ENCODE measurements at places on chromosomes 12 and 14.
A peak's percentile ranks its signal among the peaks of the same experiment; 100 is the strongest.

DNA sequence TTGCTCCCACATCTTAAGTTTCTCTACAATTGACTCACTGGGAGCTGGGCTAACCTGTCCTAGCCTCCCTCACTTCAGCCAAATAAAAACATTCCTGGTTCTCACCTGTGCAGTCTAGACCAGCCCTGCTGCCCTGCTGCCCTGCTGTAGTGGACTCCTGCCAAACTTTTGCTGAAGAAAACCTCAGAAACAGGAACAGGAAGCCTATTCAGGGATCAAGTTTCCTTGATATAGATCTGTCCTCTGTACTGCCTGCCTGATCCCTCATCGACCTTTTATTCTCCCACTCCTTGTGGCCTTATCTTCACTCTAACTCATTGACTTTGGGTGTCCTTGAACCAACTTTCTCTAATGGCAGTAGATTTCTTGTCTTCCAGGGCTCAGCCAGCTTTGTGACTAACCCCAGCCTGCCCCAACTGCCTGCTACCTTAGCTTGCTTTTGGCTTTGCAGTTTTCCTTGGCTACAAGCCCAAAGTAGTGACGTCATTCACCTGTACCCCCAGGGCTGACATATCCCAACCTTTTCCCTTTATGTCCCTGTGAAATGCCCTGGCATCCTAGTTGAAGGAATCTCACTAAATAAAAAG, 234.8 kb downstream of the DUSP6 start:
- no peak for DNase-seq

DNA sequence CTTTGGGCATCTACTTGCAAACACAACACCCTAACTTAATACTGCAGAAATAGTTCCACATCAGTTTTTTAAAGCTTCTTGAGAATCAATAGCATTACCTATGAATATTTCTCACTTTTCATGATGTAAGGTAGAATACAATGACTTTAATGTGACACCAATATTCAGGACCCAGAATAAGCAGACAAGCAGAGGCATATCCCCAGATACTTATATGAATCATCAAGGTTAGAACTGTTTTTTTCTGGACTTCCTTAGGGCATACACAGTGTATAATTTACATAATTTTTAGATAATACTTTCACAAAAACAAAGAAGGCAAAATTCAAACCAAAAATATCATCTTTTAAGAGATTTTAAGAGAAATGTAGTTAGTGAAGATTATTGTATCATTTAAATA, 885.8 kb downstream of the FSCB start:
- DNase-seq = no peak

DNA sequence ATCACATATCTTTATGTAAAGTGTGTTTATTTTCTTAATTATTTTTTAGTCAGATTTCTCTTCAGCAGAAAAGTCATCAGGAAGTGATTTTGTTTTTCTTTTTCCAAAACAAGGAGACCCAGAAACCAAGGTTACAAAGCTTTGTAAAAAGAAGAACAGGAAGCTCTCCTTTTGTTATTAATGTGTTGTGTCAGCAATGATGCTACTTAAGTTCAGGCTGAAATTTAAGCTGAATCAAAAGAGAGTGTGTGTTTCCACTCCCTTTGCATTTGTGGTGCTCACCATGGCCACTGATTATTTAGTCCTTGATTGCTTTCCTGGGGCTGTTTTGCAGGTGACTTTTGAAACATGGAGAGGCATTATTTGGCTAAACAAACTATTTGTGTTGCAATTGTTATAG, 155.3 kb upstream of the ATP2B1 start:
- DNase-seq = peak; percentile 17

GRCh38 chr14:30114051-30114450, 186.4 kb upstream of the PRKD1 start:
- no peak for DNase-seq

DNA sequence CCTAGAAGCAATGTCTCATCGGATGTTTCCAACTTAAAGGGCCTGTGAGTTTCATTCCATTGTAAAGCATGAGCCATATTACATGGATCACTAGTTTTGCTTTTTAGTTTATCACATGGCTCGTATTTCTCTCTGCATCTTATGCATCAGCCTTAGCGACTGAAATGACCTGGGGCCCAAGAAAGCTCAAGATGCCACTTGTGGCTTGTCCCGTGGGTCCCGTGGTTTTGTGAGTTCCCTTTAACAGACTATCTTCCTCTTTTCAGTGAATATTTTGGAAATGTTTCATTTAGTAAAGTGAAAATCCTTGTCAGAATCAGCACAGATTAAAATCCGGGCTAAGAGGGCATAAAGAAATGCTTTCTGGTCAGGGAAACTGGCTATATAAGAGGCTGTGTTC, 86.2 kb upstream of the PPM1H start:
- DNase-seq = no peak

DNA sequence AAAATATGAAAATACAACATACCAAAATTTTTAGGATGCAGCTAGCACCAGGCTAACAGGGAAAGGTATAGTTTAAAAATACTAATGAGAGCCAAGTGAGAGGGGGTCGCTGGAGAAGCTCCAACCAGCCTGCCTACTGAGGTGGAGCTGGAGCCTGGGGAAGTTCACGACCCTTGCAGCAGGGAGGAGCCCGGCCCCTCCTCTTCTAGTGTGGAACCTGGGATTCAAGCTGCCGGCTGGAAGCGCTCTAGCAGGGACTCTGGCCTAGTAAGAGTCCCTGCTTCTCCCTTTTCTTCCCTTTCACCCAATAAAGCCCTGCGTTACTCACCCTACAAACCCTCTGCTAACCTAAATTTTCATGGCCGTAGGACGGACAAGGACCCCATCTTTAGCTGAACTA, 5.0 kb upstream of the KCNK13 start:
- DNase-seq = no peak

DNA sequence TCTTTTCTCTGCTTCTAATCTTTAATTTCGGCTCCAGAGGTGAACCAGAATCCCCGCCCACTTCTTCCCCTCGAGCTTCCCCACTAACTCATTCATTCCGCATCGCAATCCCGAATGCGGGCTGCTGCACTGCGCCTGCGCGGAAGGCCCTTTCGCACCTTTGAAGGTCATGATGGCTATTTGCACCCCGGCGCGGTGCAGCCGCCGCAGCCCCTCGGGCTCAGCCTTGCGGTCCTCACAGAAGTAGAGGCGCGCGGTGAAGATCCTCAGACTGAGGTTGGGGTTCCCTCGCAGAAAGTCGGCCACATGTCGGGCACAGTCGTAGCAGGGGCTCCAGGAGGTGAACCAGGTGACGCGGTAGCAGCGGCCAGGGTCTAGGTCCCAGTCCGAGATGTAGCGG, 7.6 kb downstream of the AICDA start:
- no peak for DNase-seq

GRCh38 chr14:70415788-70416187, 1.1 kb downstream of the SYNJ2BP start:
- no peak for DNase-seq

DNA sequence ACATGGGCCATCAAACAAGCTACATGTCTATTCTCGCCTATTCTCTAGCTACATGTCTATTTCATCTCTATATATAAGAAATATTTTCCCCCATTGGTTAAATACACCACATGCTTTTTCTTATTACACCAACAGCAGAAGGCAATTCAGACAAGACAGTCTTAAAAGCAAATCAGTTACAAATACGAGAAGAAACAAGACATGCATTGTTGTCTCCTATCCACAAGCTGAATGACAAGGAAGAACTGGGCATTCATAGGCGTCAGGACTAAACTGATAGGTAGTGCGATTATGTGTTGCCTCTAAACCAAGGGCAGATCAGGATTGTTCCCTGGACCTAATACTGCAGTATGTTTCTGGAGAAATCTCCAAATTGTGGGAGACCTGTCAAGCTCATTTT, 19.4 kb downstream of the SLC2A13 start:
- DNase-seq = no peak

DNA sequence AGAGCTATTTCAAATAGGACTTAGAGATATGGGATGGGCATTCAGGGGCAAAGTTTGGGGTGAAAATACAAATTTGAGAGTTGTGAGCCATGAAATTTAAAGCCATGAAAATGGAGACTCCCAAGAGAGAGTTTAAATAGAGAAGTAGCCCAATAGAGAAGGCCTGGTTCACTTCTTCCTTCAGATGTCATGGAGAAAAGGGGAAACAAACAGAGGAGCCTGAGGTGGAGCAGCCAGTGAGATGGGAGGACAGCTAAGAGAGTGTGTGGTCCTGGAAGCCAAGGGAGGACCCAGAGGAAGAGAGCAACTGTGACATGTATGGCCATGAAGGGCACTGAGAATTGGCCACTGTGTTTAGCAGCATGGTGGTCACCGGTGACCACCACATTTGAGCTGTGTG, 12.3 kb upstream of the DYNLL1 start:
- DNase-seq = no peak

DNA sequence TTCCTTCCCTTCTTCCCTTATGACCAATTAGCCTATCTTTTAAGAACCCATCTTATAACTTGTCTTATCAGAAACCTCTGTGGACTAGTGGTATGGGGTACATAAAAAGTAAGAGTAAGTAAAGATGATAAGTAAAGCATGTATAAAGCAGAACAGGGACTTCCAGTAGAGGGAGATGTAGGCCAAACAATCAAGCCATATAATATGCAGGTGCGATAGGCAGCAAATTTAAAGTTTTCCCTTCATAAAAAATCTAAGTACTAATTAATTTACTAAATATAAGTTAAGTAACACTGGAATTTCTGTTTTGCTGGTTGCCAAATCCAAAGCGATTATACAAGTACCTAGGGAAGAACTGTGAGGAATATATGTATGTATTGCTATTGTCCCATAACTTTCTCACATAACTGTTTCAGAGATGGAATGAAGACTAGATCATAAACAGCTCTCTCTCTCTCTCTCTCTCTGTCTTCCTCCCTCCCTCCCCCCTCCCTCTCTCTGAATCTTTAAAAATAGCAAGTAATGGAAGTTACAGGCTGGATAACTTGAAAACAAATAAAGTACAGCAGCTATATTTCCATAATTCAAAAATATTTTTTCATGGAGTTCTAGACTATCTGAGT, 25.7 kb downstream of the METTL25 start:
- no peak for DNase-seq

DNA sequence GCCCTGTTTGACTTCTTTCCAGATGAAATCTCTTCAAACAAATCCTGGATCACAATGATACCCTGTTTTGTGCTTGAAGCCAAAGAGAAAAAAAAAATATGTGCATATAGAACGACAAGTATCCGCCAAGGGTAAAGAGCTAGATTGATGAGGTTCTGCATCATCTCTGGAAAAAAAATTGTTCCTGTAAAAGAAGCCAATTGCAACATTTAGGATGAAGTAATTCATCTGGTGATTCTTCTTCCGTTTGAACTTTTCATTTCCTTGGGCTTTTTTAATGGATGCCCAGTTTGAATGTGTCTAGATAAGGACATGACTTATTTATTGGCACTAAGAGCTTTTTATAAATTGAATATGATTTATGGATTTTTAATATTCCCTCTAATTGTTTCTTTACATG, 38.1 kb upstream of the NPAS3 start:
- DNase-seq = no peak

DNA sequence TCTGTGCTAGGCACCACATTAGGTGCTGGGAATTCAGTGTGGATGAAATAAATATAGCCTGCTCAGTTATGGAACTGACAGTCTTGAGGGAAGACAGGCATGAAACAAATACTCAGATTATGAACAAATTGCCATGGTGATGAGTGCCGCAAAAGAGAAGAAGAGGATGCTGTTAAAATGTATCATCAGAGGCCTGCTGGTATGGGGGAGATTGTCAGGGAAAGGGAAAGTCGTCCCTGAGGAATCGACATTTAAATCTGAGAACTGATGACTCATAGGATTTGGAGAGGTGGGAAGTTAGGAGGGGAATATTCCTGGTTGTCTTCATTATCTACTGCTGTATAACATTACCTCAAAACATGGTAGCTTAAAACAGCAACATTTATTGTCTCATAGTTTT, 42.0 kb downstream of the PPP1R36 start:
- no peak for DNase-seq

GRCh38 chr12:1934831-1935230, 16.4 kb upstream of the CACNA2D4 start:
- DNase-seq = no peak

GRCh38 chr12:107349008-107349747, 255.8 kb upstream of the CRY1 start:
- no peak for DNase-seq

DNA sequence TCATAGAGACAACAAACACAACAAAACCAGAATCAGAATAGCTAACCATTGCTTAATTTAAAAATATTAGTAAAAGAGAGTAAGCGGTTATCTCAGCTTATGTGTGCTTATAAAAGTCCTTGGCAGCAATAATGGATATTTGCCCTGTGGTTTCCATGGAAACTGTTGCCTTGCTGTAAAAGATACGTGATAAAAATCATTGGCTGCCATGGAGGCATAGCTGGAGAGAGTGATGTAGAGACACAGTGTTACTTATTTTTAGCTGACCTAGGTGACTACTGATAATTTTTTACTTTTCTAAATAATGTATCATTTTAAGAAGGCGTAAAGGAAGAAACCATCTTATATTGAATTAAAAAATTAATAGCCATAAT, 92.9 kb downstream of the ERC1 start:
- DNase-seq = no peak
